Substantia nigra (tissue), 51 donors: ENCODE measurements at places on chromosomes 5 and 9.

- no peak for DNase-seq
Measured at GRCh38 chr5:132907161-132907560, 33.7 kb downstream of the LEAP2 start.

- DNase-seq: no peak
Measured at GRCh38 chr9:1216532-1216931, 166.4 kb downstream of the DMRT2 start.

- DNase-seq: no peak
Measured at GRCh38 chr5:42499016-42499415, 75.8 kb downstream of the GHR start.

DNA sequence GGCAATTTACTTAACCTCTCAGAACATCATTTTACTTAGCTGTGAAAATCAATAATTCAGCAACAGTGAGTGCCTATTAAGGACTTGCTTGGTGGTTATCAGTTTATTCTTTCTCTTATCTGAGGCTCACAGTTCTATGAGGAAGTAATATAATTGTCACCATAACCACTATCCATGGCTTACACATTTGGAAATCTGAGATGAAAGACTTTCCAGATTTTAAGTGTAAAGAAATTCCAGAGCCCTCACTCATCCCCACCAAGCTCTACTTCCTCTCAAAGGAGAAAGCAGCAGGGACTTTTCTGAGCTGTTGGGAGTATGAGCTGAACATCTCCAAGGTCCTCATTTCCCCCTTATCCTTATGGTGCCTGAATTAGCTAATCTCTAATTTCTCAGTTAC lies 321.5 kb downstream of the FBXL7 start:
- no peak for DNase-seq

DNA sequence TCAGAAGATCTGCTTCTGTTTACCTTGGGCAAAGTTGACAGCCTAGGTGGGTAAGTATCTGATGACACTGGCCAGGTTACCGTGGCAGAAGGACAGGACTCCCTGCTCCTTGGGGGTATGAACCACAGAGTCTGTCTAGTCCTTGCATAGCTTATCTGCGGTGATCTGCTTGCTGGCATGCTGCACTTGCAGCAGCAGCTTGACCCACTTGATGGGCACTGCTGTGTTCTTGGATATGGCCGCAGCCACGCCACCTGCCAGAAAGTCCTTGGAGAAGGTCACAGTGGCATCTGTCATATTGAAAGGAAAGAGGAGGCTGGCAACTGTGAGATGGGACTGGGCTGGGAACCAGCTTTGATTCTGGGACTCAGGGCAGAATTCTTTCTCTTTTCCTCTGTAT lies 35.9 kb upstream of the POC5 start:
- DNase-seq: no peak

DNA sequence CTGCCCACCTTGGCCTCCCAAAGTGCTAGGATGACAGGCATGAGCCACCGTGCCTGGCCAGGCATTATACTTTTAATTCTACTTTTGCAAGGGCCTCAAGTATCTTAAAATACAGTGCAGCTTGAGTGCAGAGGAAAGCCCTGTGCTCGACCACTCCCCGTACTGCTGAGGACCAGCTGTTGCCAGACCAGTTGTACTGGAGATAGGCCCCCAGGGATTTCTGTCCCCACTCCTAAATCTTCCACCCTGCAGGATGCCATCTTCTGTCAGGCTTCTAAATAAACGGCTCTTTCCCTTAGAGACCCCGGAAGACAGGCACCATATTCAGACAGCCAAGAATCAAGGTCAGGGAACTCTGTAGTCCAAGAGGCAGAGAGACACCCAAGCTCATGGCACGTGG lies 16.6 kb upstream of the PSMD5 start:
- DNase-seq: no peak

GRCh38 chr5:125143011-125143410 lies 396.6 kb upstream of the ZNF608 start:
- DNase-seq: no peak

DNA sequence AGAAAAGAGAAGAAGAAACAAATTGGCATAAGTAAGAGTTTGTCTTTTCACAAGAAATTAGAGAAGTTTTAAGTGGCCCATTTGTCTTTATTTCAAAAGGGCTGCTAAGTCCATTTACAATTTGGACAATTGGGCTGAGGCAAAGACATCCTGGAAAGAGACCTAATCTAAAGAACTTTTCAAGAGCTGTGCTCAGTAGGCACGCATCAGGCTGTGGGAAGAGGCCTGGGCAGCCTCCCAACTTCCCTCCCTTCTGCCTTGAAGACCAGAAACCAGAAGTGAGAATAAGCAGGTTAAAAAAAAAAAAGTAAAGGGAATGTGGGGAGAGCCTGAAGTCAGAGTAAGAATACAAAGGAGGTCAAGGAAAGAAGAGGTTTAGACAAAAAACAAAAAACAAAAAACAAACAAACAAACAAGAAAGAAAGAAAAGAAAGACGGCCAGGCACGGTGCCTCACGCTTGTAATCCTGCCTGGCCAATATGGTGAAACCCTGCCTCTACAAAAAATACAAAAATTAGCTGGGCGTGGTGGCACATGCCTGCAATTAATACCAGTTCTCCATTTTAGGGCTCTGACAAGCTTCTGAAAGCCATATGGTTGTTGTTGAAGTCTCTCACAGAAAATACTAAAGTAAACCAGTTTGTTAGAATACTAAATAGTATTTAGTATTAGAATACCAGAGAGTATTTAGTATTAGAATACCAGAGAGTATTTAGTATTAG lies 48.0 kb upstream of the CEP78 start:
- DNase-seq: peak; percentile 18

GRCh38 chr9:32251539-32251938 lies 132.9 kb upstream of the ACO1 start:
- peak; percentile 3 for DNase-seq

DNA sequence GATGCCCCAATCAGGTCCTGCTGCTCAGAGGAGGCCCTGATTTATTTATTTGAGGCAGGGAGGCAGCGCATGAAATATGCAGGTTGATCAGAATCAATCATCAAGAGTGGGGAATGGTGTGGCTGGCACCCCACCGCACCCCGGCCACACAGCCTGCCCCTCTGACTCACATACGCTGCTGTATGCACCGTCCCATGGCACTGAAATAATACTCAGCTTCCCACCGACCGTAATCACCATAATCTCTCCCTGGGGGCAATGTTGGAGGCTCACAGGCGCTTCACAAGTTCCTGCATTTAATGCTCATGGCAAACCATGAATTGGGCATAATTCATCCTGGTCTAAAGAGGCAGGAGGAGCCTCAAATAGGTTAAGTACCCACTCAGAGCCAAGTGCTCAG lies 141.2 kb upstream of the TBC1D2 start:
- no peak for DNase-seq

- DNase-seq: no peak
Measured at GRCh38 chr5:137710086-137710485, 25.8 kb downstream of the KLHL3 start.

DNA sequence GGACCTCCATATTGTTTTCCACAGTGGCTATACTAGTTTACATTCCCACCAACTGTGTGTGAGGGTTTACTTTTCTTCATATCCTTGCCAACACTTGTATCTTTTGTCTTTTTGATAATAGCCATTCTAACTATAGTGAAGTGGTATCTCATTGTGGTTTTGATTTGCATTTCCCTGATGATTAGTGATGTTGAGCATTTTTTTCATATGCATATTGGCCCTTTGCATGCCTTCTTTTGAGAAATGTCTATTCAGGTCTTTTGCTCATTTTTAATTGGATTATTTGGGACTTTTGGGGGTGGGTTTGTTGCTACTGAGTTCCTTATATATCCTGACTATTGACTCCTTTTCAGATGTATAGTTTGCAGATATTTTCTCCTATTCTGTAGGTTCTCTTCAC lies 44.4 kb downstream of the FEM1C start:
- no peak for DNase-seq

DNA sequence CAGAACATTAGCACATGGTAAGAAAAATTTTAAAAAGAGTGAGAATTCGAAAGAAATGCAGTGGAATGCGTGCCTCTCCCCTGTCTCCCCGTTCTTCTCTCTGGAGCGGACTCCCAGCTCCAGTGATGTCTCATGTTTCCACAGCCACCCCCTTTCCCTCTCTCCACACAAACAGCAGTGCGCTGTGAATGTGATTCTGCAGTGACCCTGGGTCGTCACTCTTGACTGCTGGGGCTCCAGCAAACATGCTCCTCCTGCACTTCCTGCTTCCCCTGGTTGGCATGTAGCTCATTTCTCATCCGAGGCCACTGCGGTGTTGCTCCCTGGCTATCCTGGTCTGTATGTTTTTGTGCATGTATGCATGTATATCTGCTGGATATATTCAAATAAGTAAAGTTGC lies 13.3 kb downstream of the PHF2 start:
- no peak for DNase-seq

- no peak for DNase-seq
Measured at GRCh38 chr9:87873607-87874303, 8.9 kb upstream of the SPATA31E1 start.

- DNase-seq: no peak
Measured at GRCh38 chr9:9791611-9792010, 821.2 kb downstream of the PTPRD start.

- DNase-seq: no peak
Measured at GRCh38 chr9:30519756-30520155, 1864.7 kb upstream of the ACO1 start.

- DNase-seq: no peak
Measured at GRCh38 chr9:109072821-109073435, 46.8 kb downstream of the TMEM245 start.

DNA sequence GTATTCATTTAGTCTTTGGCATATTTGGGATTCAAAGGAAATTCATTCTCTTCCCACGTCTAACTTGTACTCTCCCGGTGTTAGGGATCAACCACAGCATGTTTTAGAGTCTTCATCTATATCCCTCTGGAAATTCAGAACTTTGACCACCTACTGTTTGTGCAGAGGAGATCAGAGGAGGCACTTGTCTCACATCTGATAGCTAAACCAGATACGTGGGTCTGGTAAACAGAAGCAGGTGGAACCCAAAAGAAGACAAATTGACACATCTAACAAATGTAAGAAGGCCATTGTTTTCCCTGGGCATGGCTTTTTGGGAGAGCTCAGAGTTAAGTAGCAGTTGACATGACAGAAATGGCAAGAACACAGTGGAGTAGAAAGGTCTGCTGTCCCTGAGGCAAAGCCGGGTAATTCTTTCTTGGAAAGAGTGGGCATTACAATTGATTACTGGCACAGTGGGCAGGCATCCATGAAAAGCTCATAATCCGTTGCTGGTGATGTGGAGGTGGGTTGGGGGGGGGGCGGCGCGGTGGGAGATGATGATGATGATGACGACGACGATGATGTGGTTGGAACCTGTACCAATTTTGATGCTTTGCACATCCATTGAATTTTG lies 27.5 kb downstream of the PIP5K1B start:
- DNase-seq: no peak

- no peak for DNase-seq
Measured at GRCh38 chr9:80797831-80798688, 891.3 kb downstream of the TLE1 start.

GRCh38 chr5:9473624-9474023 lies 72.3 kb downstream of the SEMA5A start:
- DNase-seq: no peak

- no peak for DNase-seq
Measured at GRCh38 chr5:95794070-95794516, 28.4 kb downstream of the GLRX start.

DNA sequence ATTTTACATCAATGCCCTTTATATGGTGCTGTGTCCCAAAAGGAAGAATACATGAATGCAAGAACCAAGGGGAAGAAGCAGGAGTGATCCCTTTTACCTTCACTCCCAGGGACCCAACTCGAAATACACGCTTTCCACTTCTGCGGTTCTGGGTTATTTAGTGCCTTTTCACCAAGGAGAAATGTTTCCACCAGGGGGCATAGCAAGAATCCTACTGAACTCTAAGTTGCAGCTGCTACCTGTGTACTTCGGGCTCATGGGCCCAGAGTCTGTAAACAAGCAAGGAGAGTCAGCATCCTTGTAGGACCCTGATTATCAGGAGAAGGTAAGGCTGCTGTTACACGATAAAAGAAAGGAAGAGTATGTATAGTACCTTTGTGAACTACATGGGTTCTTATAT lies 45.7 kb downstream of the DPYSL3 start:
- DNase-seq: no peak

- no peak for DNase-seq
Measured at GRCh38 chr5:68467208-68467607, 251.7 kb downstream of the PIK3R1 start.

DNA sequence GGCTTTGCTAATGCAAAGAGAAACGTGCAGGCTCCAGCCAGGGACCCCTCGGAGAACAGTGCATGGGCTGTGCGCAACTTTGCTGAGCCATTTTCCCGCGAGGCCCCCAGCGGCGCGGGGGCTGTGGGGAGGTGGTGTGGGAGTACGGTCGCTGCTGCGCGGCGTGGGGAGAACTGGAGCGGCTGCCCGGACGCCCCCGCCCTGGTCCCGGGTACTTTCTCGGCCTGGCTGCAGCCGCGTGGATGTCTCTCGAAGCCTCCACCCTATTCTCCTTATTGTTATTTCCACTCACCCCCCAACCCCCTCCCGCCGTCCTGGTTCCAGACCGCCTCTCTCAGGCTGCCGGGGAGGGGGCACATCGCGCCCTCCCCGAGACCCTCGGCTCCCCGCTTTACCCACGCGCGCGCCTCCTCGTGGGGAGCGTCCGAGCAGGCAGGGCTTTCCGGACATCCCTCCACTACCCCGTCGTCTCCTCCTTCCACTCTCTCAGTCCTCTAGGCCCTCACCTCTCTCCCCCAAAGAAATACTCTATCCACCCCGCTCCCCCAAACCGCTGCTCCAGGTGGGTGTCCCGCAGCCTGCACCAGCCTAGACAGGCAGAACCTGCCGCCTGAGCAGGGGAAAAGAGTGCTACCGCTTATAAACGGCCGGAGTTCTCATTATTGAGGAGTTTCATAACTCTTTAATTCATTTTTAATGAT lies 68.6 kb upstream of the TBCA start:
- DNase-seq: no peak

- DNase-seq: no peak
Measured at GRCh38 chr9:137064880-137065164, 5.5 kb downstream of the SAPCD2 start.

- no peak for DNase-seq
Measured at GRCh38 chr5:159463590-159464321, 133.5 kb upstream of the IL12B start.

- no peak for DNase-seq
Measured at GRCh38 chr9:127113191-127113972, 9.1 kb downstream of the ANGPTL2 start.

DNA sequence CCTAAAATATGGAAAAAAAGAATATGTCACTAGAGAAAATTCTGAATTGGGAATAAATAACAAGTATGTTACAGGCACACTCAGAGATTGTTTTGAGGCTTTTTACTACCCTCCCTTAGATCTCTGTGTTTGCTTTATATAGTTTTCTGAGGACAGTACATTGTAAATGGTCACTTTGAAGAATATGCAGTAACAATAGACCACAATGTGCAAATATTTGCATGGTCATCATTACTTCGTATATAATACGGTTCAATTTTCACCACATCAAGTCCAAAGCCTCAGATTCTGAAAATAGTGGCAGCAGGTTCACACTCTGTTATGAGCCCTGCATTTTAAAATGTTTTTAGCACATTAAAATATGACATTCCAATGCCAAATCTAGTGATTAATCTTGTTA lies 238.6 kb downstream of the ADAMTS6 start:
- DNase-seq: no peak
